Fibroblast of lung (primary cell): ENCODE measurements at places on chromosomes 3 and 15. TPM values are rescaled to one million over a fixed set of nuclear protein-coding genes. Genes with fewer than 3 reads are reported as not detected.

DNA sequence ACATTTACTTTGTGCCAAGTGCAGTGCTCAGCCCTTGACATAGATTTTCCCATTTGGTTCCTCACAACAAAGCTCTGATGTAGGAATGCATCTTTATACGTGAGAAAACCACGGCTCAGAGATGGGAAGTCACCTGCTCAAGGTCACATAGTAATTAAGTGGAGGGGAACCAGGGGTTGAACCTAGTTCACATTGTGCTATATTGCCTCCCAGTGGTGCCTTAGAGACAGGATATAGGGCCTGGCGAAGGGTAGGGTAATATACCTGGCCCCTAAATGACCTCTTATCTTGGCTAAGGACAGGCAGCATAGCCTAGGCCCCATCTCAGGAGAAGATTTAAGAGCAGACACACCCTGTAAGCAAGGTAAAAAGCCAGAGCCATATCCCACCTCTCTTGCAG is 71.5 kb downstream of the FOXP1 start:
- no peak overlapping the region for H3K4me3 ChIP-seq
- no peak for DNase-seq
- H3K27me3 ChIP-seq, result no peaks in the 10 kb centered on the region
- no peak overlapping the region for H3K27ac ChIP-seq

GRCh38 chr3:136802481-136802996 is 16.4 kb upstream of the SLC35G2 start:
- no peaks in the 10 kb centered on the region for H3K4me1 ChIP-seq
- H3K36me3 ChIP-seq, result no peaks in the 10 kb centered on the region
- DNase-seq, result peak; percentile 52
- H3K27me3 ChIP-seq, result no peaks in the 10 kb centered on the region
- H3K27ac ChIP-seq, result no peak overlapping the region

DNA sequence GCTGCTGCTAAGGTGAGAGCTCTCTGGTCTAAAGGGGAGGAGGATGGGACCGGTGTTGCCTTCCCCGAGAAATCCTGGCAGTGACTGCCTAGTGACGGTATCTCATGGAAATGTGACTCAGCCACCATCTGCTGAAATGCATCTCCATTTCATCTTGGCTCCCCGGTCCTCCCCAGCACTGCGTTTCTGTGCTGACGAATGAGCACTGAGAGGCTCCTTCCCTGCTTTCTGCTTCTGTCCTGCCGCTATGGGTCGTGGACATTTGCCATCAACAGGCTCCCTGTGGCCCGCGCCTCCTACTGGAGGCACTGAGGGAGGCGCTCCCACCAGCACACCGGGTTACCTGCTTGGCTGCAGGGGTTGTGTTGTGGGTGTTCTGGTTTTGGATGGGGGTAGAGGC is 13.5 kb upstream of the SEC13 start:
- H3K4me3 ChIP-seq, result no peak overlapping the region
- H3K36me3 ChIP-seq, result no peaks in the 10 kb centered on the region
- H3K4me1 ChIP-seq, result no peaks in the 10 kb centered on the region
- peaks cover 26% of the 10 kb centered on the region for H3K27me3 ChIP-seq
- DNase-seq, result peak; percentile 68

- H3K27me3 ChIP-seq, result no peaks in the 10 kb centered on the region
- H3K4me1 ChIP-seq, result peaks cover 2% of the 10 kb centered on the region
- H3K4me3 ChIP-seq, result peak overlapping the region; percentile 95
- H3K36me3 ChIP-seq, result no peaks in the 10 kb centered on the region
Observed at GRCh38 chr3:88150371-88150770, 612 bp downstream of the C3orf38 start.

DNA sequence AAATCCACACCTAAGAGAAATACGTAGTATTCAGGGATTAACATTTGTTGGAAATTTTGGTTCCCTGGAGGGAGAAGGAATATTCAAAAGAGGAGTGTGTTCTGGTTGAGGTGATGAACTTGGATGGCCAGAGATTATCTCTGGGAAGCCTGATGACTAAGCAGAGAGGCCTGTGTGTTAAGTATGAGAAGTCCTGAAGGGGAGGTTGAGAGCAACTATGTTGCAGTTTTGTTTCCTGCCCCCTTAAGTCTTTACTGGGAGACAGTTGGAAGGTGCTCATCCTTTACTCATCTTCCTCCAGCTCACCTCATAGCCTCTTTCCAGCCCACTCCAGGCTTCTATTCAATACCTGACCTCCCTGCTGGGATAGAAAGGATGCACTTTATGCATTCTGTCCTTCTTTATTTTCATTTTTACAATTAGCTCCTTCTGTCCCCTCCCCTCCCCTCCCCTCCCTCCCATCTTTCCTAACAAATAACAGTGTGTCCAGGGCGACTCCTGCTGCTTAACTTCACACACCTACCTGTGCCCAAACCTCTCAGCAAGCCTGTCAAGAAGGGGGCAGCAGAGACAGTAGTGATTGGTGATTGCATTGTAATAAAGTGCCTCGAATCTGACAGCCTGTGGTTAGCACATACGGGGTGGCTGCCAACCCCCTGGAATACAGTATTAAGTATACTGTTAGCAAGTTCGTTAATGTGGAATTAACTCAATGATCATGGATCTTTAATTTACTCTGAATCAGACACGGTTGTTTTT is 11.9 kb downstream of the RAP2B start:
- H3K4me3 ChIP-seq, result no peak overlapping the region
- peaks cover 4% of the 10 kb centered on the region for H3K4me1 ChIP-seq
- DNase-seq, result no peak
- no peaks in the 10 kb centered on the region for H3K36me3 ChIP-seq
- H3K27me3 ChIP-seq, result no peaks in the 10 kb centered on the region

- H3K27me3 ChIP-seq, result no peaks in the 10 kb centered on the region
- H3K4me3 ChIP-seq, result no peak overlapping the region
- peak; percentile 20 for DNase-seq
- H3K27ac ChIP-seq, result no peak overlapping the region
- no peaks in the 10 kb centered on the region for H3K4me1 ChIP-seq
Observed at GRCh38 chr15:77027697-77028450, 32.9 kb downstream of the PSTPIP1 start.

DNA sequence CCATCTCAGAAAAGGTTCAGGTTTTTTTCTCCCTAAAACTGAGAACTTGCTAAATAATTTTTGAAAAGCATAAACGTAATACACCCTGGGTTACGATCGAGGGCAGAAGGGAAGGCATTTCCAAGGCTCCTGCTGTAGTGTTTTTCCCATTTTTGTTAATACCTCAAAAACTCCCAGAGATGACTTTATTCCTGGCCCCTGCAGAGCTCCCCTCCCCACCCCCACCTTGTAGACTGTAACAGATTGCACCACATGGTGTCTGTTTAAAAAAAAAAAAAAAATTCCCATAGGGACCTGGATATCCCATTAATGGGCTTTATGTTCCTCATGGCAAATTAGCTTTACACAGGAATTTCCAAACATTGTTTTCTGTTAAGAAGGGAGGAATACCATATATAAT is 38.2 kb downstream of the FEZF2 start:
- no peak overlapping the region for H3K27ac ChIP-seq
- DNase-seq, result no peak
- H3K4me1 ChIP-seq, result no peaks in the 10 kb centered on the region
- H3K4me3 ChIP-seq, result no peak overlapping the region

DNA sequence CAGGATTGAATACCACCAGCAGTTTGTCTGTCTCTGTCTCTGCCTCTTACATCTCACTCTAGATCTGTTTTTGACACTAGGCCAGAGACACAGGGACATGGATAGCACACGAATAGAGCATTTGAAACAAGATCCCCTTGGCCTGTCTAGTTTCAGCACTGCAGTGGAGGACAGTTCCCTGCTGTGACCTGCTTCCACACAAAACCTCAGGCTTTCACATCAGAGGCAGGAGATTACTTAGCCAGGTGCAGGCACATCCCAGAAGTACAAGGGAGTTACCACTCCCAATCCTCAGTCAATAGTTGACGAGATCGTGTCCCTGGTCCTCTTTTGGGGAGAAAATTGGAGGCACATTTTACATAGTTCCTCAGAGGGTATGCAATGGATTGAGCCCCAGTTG is 34.0 kb upstream of the CCK start:
- H3K27me3 ChIP-seq, result no peaks in the 10 kb centered on the region
- no peaks in the 10 kb centered on the region for H3K36me3 ChIP-seq
- DNase-seq, result peak; percentile 27
- H3K4me3 ChIP-seq, result no peak overlapping the region

DNA sequence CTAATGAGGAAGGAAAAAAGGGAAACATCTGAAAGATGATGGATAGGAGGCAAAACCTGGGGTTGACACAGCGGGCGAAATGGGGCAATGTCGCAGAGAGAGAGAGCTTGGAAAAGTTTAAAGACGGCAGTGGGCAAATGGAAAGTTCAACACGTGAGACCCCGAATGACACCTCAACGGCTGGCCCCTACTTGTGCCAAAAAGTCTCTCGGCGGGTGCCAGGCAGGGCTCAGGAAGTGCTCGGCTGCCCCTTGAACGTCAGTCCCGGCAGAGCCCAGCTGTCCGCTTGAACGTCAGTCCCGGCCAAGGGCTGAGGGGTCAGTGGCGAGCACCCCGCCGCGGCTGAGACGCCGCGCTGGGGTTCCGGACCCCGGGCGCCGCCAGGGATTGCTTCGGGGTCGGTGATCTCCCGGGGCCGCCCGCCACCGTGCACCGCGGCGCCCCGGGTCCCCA is 658 bp downstream of the EOGT start:
- peak overlapping the region; percentile 51 for H3K4me3 ChIP-seq
- H3K4me1 ChIP-seq, result peaks cover 13% of the 10 kb centered on the region
- peaks cover 4% of the 10 kb centered on the region for H3K36me3 ChIP-seq
- H3K27me3 ChIP-seq, result no peaks in the 10 kb centered on the region
- DNase-seq, result peak; percentile 79

GRCh38 chr3:194861375-194861774 is 175.7 kb downstream of the FAM43A start:
- no peak for DNase-seq
- H3K27me3 ChIP-seq, result peaks cover 7% of the 10 kb centered on the region
- H3K4me1 ChIP-seq, result no peaks in the 10 kb centered on the region
- no peaks in the 10 kb centered on the region for H3K36me3 ChIP-seq
- H3K27ac ChIP-seq, result no peak overlapping the region

- peaks cover 28% of the 10 kb centered on the region for H3K4me1 ChIP-seq
- H3K27me3 ChIP-seq, result no peaks in the 10 kb centered on the region
- peak overlapping the region; percentile 91 for H3K27ac ChIP-seq
- H3K36me3 ChIP-seq, result no peaks in the 10 kb centered on the region
- peak; percentile 100 for DNase-seq
Observed at GRCh38 chr3:15646851-15647511, 45.4 kb downstream of the BTD start.

DNA sequence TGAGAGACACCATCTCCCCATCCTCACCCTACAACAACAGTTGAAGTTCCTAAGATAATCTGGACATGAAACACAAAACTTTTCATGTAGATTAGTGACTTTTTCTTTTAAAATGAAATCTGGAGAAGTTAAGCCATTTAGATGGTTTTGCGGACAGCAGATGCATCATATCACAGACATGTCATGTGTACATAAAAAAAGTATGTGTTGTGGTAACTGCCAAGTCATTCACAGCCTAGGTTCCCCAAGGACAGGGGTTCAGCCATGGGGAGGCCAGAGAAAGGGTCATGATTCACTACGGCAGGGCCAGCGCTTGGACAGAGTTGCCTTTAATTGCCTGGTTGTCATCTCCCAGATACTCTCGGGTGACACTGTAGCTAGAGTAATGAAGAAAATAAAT is 163.2 kb downstream of the PDZRN3 start:
- no peaks in the 10 kb centered on the region for H3K27me3 ChIP-seq
- H3K4me1 ChIP-seq, result peaks cover 8% of the 10 kb centered on the region
- no peak overlapping the region for H3K4me3 ChIP-seq
- no peaks in the 10 kb centered on the region for H3K36me3 ChIP-seq
- no peak overlapping the region for H3K27ac ChIP-seq

- no peaks in the 10 kb centered on the region for H3K36me3 ChIP-seq
- peaks cover 36% of the 10 kb centered on the region for H3K27me3 ChIP-seq
- no peak overlapping the region for H3K4me3 ChIP-seq
Observed at GRCh38 chr3:181709537-181710279, 2.0 kb upstream of the SOX2 start.

GRCh38 chr3:39260957-39261356 is 18.9 kb downstream of the CX3CR1 start:
- H3K4me3 ChIP-seq, result no peak overlapping the region
- no peaks in the 10 kb centered on the region for H3K36me3 ChIP-seq
- H3K27ac ChIP-seq, result no peak overlapping the region
- DNase-seq, result peak; percentile 84

DNA sequence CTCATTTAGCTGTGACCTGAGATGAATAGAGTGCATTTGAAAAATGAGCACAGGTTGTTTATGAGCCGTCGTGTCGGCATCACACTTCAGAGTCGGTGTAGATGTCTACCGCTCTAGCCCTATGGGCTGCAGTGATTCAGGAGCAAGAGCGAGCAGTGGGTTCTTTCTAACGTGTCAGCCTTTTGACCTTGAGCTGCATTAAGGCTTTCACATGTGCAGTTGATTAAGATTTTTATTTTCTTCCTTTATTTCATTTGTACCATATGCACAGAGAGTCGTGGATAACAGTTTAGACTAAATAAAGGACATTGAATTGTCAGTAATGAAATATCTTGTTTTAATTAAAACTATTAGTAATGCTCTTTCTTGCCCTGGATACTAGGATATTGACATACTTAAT is 368.2 kb downstream of the PTPRG start:
- DNase-seq, result no peak
- no peaks in the 10 kb centered on the region for H3K27me3 ChIP-seq
- no peaks in the 10 kb centered on the region for H3K36me3 ChIP-seq
- H3K4me1 ChIP-seq, result peaks cover 3% of the 10 kb centered on the region
- H3K27ac ChIP-seq, result no peak overlapping the region

GRCh38 chr3:159855599-159856346 is 132.9 kb upstream of the IL12A start:
- no peaks in the 10 kb centered on the region for H3K36me3 ChIP-seq
- peaks cover 43% of the 10 kb centered on the region for H3K4me1 ChIP-seq
- H3K27ac ChIP-seq, result peak overlapping the region; percentile 49

DNA sequence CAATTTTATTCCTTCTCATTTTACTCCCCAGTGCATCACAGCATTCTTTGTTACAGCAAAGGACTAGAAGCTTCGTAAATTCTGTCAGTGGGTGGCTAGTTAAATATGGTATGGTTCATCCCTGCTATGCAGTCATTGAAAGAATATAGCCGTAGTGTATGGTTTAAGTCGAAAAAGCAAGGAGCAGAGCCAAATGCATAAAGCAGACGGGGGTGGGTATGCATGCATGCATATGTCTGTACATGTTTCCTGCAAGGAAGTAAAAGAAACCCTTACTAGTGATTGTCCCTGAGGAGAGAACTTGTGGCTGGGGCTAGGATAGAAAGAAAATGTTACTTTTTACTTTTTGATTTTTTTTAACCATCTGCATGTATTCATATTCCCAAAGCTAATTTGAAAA is 19.9 kb downstream of the RBP2 start:
- H3K27me3 ChIP-seq, result no peaks in the 10 kb centered on the region
- H3K36me3 ChIP-seq, result no peaks in the 10 kb centered on the region
- no peak overlapping the region for H3K27ac ChIP-seq

GRCh38 chr15:28084547-28084946 is 14.6 kb downstream of the OCA2 start:
- no peaks in the 10 kb centered on the region for H3K4me1 ChIP-seq
- peak; percentile 17 for DNase-seq
- no peak overlapping the region for H3K4me3 ChIP-seq
- H3K27me3 ChIP-seq, result no peaks in the 10 kb centered on the region
- H3K27ac ChIP-seq, result no peak overlapping the region

The SLC9A9 gene
- total RNA-seq, result 33.9 and 74.0 TPM in 2 replicates

The ABCC5 gene
- 17.5 and 18.8 TPM in 2 replicates for total RNA-seq

The ADGRG7 gene
- total RNA-seq, result not detected in 2 replicates

The GOLGA8J gene
- total RNA-seq, result under 0.01 TPM in 1 of 2 replicates, not detected in the other

The TNFSF10 gene
- 1.5 and 4.3 TPM in 2 replicates for total RNA-seq

The CYP1A2 gene
- not detected in 2 replicates for total RNA-seq

The FAM174B gene
- total RNA-seq, result 1.0 and 2.8 TPM in 2 replicates

The MESP2 gene
- total RNA-seq, result 0.77 and 0.99 TPM in 2 replicates

The TRAIP gene
- total RNA-seq, result 0.77 and 2.0 TPM in 2 replicates
